Activated CD4-positive, CD25-positive, alpha-beta regulatory T cell (primary cell): ENCODE measurements at places on chromosomes 5 and 9.

- DNase-seq: no peak
These were observed 74.6 kb upstream of the HSPA9 start for GRCh38 chr5:138649775-138650174.

- no peak for DNase-seq
These were observed 73.0 kb downstream of the MRPS27 start for GRCh38 chr5:72246954-72247442.

GRCh38 chr9:11735391-11735790 lies 957.8 kb upstream of the TYRP1 start:
- DNase-seq: no peak

GRCh38 chr5:73417303-73418034 lies 31.1 kb downstream of the FOXD1 start:
- no peak for DNase-seq

DNA sequence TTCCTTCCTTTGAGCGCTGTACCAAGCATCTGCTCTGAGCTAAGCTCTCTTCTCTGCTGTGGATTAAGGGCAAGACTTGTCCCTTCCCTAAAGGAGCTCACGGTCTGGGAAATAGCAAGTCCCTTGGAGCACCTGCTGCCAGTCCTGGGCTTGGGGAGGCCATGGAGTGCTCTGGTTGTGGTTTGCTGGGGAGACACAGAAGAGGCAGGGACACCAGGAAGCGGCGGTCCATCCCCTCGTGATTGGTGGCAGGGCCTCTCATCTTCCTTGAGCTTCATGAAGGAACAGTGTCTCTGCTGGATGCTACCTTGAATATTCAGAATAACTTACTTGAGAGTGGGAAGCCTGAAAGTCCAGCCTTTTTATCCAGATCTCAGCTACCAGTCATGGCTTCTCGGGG lies 35.3 kb downstream of the COL5A1 start:
- DNase-seq: no peak
